Fibroblast of the aortic adventitia (primary cell): ENCODE measurements at places on chromosomes 7 and 10.

- DNase-seq: no peak
Measured at GRCh38 chr7:157014635-157015555, 4.4 kb upstream of the MNX1 start.

DNA sequence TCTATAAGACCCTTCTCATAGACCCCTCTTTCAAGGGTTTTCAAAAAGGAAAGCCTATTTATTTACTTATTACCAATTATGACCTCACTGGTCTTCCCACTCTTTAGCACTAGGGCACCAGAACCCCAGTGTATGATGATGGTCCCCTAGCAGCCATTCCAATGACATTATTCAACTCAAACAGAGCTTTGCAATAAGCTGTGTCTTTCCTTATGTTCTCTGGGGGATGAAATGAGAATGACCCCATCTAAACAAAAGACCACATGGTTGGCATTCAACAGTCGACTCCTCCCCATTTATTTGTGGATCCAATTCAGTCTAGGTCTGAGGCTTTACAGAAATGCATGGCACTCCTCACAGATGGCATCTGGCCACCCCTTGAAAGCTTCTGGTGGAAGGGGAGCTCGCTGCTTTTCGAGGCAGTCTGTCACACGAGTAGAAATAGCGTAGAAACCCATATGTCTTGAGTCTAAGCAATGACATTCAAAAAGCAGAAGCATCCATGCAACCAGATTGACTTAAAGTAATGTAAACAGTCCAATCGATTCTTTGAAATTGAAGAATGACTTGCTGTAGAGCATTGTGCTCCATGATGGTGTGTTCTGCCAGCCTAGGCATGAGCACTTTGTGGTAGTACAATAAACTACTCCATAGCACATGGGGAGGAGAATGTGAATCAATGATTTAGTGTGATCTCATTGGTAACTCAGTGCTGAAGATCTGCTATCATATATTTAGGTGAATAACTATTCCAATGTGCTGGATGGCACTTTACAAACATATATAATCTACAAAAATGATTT is 29.8 kb downstream of the NRP1 start:
- no peak for DNase-seq

DNA sequence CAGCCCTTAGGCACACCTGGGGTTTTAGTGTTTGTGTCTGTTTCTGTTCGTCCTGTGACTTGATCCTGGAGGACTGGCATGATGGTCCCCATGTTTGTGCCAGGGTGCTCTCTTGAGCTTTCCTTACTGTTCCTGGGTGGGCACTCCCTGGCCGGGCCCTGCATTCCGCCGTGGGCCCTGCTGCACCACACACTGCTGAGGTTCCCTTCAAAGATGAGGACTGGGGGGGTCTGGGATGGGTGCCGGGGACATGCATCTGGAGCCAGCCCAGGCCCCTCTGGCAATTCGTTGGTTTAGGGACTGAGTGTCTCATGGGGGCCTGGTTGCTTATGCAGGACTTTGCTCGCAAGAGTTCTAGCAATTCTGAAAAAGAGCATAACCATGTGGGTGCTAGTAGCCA is 4.7 kb downstream of the AGAP3 start:
- DNase-seq: no peak

GRCh38 chr10:21157664-21158063 is 260.6 kb upstream of the NEBL start:
- DNase-seq: no peak

DNA sequence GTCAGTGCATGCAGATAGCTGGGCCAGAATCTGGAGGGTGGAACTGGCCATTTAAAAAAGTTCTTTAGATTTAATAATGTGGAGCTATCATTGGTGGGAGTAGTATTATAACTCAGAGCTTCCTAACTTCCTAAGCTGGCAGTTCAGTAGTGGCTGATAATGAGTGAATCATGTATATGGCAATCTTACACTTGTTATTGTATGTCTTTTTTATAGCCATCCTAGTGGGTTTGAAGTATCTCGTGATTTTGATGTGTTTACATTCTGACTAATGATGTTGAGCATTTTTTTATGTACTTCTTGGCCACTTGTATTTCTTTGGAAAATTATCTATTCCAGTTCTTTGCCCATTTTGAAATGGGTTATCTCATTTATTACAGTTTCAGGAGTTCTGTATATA is 15.4 kb downstream of the TFAM start:
- DNase-seq: peak; percentile 23

DNA sequence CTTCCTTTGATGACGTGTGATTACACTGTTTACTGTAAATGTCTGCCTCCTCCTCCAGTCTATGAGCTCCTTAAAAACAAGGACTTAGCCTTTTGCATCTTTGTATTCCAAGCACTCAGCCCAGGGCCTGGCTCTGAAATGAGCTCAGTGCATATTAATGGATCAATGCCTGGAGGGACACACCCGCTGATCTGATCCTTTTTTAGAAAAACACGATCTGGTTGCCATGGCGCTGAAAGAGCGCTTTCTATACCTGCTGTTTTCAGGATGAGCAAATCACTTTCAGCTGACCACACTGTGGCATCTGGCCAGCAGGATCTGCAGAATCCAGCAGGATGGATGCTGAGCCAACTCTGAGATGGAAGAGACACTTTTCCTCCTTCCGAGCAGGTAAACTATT is 37.8 kb upstream of the GARS1 start:
- peak; percentile 41 for DNase-seq

DNA sequence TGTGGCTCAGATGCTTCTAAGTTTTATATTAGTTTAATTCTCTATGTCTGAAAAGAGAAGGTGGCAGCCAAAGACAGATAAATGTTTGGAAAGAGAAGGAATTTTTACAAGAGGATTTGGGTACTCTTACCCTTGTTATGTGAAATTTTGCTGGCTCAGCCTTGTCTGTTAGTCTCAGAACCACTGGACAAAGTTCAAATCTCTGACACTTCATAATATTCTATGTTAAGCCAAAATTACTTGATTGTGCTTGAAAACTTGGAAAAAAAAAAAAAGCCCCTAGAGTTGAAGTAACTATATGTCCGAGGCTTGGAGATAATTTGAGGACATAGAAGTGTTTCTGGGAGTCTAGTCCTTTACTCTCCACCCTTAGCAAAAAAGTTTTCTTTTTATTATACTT is 1079.3 kb upstream of the LRRTM3 start:
- DNase-seq: no peak

GRCh38 chr10:125032474-125033020 is 90.6 kb downstream of the ZRANB1 start:
- no peak for DNase-seq

GRCh38 chr10:54284526-54285193 is 516.4 kb downstream of the PCDH15 start:
- DNase-seq: no peak

- peak; percentile 68 for DNase-seq
Measured at GRCh38 chr7:24702755-24703154, 54.5 kb downstream of the GSDME start.

- no peak for DNase-seq
Measured at GRCh38 chr7:134649226-134649775, 2.6 kb downstream of the BPGM start.

DNA sequence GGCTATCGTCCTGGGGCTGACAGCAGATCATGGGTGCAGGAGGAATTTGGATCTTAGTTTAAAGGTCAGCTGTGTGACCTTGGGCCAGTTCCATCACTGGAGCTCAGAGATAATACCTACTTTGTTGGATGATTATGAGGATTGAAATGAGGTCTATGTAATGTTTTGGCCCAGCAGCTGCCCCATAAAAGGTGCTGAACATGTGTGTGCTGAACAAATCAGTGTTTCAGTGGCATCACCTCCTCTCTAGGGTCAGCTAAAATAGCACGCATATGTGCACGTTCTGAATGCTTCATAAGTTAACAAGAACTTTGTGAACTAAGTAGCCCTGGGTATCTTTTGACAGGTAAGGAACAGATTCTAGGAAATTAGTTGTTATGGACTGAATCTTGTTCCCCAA is 84.8 kb upstream of the LRRC18 start:
- peak; percentile 7 for DNase-seq

DNA sequence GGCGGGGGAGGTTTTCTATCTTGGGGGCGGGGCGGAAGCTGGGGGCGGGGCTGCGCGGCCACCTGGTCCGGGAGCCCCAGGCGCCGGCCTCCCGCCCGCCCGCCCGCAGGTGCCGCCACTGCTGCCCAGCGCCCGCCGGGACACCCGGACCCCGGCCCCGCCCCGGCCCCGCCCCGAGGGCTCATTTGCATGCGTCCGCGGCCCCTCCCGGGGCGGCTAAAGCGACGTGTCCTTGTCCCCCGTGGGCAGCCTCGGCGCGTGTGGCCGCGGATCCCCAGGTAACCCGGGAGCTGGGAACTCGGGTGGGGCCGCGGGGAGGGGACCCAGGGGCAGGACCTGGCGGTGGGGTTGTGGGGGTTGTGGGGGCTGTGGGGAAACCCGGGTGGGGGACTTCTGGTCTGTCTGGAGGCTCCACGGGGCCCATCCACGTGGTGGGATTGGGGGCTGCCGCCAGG is at the start of gene BHLHA15:
TSS of gene BHLHA15 (plus strand) at position 219 of the 455 bp plus-strand sequence. CDS start 871 bp downstream, outside the sequence.
- DNase-seq: no peak

DNA sequence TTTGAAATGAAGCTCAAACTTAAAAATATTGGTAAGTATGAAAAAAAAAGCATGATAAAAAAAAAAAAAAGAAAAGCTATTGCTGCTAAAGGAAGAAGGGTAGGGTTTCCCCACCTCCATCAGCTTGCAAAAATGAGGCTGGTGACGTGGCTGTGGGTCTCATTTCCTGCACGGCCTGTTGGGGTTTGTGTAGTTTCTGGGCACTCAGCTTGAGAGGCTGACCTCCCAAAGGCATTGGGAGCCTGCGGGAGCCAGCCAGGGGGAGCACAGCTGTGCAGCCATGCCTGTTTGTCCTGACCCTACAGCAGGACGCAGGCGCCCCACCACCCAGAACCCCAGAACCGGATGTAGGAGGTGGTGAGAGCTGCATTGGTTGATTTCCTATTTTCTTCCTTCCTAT is 48.8 kb upstream of the CARD11 start:
- DNase-seq: no peak

- DNase-seq: no peak
Measured at GRCh38 chr10:110436554-110437350, 61.0 kb upstream of the DUSP5 start.

- DNase-seq: no peak
Measured at GRCh38 chr10:67861750-67862432, 22.6 kb upstream of the SIRT1 start.

GRCh38 chr7:122588621-122589020 is 110.3 kb downstream of the RNF133 start:
- DNase-seq: peak; percentile 10

DNA sequence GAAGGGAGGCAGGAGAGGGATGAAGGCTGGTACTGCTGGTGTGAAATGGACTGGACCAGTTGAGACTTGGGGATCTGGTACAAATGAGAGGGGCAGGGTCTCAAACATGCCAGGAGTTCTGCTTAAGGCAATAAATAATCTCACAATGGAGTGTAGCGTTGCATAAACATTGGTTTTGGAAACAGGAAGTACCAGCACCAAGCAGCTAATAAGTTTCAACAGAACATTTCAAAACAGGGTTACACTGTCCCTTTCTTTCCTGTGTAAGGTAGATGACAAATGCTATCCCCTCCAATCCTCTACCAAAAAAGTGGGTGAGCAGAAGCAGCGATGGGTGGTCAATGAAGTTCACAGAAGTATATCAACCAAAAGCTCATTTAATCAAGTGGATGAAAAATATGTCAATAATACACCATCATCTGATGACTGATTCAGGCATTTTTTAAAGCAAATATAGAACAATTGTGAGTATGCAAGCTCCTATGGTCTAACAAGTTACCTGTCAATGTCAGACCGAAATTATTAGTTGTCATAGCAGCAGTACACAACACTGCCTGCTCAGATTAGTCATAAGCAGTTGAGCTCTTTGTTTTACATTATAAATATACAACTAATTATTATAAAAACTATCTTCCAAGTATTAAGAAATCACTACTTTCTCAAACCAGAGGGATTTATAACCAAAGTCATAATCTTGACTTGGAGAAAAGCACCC is 220.0 kb downstream of the FAM107B start:
- no peak for DNase-seq

- DNase-seq: peak; percentile 76
Measured at GRCh38 chr7:100132697-100133151, 6.0 kb downstream of the MBLAC1 start.

DNA sequence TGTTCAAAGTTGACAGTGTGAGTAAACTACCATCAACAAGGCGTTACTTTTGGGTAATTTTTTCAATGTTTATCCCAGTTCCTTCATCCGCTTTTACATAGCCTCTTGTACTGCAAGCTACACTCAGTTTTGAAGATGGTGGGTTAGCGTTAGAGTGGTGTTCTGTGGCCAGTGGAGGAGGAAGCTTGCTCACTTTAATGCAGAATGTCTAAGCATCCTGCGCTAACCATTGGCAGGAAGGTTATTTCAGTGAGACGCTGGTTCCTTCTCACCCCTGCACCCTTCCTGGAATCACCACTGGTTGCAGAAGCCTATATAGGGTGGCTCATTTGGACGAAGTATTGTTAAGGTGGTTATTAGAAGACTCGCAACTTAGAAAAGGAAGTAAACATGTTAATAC is 159.1 kb downstream of the CELF2 start:
- no peak for DNase-seq

DNA sequence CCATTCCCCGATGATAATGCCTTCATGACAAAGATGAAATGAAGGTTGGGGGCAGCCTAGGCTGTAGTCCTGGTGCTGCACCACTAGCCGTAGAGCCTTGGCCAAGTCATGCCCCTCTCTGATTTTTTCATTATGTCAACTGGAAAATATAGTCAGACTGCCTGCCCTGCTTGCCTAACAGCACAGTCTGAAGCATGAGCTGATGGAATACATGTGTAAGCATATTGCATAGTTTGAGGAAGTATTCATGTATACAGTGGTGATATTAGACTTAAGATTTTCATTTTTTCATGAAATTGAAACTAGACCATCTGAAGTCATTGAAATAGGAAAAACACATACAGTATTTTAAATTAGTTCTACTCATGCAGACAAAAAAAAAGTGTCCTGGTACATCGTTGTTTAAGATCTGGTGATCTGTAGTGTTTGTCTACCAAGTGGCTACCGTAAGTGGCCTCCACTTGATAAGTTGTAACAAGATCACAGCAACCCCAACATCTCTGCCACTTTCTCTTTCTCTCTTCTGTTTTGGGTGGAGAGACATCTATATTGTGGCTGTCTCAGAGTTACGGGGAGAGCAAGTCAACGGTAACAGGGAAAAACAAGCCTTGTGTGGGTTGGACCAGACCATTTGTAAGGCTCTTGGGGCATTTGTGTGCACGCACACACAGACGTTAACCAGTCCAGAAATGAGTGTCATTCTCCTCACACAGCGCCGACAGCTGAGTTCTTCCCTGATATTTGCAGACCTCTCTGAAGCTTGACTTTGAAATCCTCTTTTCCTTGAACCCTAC is 716.6 kb upstream of the GALNT17 start:
- DNase-seq: no peak
